ENCODE measurements at places on chromosomes 11 and 22.

DNA sequence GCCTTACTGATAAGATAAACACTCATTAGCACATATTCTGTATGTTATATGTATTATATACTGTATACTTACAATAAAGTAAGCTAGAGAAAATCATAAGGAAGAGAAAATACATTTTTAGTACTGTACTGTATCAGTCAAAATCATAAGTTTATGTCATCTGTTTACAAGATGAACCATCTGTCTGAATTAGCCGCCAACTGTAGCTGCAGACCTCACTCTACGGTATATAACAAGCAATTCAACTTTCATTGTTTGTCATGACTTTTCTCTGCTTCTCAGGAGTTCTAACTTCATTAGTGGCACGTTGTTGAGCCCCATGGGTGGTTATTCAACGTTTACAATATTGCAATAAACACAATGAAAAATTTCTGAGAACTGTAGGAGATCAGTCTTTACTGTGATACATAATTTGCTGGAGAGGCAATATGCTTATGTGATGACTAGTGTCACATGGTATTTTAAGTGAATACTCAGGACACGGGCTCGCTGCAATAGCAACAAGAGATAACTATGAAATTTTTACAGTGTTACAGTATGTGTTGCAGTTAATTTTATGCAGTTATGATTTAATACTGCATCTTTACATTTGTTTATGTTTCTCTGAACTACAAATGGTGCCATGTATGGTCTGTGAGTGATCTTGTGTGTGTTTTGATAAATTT, 132.2 kb upstream of the CTSC start:
- DNase-seq: no peak

GRCh38 chr22:26700886-26701285, 43.5 kb downstream of the MIAT start:
- no peak for DNase-seq

- no peak for DNase-seq
These were observed 70.0 kb upstream of the NTM start for GRCh38 chr11:131300439-131300717.

GRCh38 chr11:10050561-10050960, 243.5 kb downstream of the SBF2 start:
- DNase-seq: peak; percentile 10

GRCh38 chr22:36328635-36329253, 59.0 kb downstream of the MYH9 start:
- peak; percentile 91 for DNase-seq

Data from HFFc6 (cell line).